Astrocyte of the spinal cord (primary cell): ENCODE measurements at places on chromosomes 12 and 14.

DNA sequence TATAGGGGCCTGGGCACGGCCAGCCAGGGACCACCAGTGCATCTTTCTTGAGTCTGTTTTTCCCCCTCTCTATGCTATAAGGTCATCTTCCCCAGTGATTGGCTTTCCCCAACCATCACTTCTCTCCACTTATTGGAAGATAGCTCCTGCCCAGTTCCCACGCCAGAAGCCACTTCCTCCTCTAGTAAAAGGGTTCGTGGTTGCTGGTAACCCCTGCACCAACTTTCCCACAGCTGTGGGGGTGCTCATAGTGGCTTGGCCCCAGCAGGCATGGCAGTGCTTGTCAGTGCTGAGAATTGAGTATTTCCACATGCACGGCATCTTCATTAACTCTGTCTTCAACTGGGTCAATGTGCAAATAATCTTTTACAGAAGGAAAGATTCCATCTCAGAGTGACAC, 215.4 kb downstream of the FOXN3 start:
- DNase-seq: no peak

- DNase-seq: peak; percentile 66
These were observed 19.2 kb downstream of the VPS37B start for GRCh38 chr12:122876731-122877130.

- DNase-seq: no peak
These were observed 44.1 kb upstream of the DYNC1H1 start for GRCh38 chr14:101920271-101920670.

DNA sequence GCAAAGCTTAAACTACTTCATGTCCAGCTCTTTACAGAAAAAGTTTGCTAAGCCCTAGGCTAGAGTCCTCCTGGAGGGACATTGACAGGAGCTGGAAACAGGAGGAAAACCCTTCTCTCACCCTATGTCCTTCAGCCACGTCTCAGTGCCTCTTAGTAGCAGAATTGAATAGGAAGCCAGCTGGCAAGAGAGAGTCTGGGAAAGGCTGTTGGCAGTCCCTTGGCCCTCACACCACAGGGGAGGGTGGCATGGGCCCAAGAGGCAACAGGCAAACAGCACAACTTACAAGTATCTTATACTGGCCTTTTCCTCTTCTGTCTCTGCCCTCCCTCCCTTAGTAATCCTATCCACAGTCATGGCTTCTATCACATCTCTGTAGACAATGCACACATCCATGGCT, 27.7 kb upstream of the DHRS2 start:
- no peak for DNase-seq

DNA sequence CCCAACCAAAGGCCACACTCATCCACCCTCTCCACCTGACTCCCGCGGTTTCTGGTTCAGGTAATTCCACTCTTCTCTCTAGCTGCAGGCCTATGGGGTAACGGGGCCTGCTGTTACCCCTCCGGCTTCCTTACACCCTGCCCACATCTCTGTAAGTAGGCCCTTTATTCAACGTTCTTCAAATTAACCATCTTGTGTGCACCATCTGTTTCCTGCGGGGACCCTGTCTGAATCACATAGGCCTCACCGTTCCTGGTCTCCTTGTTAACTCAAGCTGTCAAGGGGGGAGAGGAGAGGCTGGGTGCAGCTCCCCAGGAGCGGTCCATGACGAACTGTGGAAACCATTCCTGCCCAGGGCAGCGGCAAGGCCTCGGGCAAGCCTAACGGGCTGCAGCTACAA, 9.3 kb upstream of the DLK1 start:
- no peak for DNase-seq

DNA sequence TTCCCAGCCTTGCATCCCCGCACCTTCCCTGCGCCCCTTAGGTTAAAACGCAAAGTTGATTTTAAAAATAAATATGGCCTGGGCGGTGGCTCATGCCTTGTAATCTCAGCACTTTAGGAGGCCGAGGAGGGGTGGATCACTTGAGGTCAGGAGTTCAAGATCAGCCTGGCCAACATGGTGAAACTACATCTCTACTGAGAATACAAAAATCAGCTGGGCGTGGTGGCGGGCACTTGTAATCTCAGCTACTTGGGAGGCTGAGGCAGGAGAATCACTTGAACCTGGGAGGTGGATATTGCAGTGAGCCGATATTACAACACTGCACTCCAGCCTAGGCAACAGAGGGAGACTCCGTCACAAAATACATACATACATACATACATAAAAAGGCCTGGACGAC, 96.0 kb downstream of the GCH1 start:
- no peak for DNase-seq

DNA sequence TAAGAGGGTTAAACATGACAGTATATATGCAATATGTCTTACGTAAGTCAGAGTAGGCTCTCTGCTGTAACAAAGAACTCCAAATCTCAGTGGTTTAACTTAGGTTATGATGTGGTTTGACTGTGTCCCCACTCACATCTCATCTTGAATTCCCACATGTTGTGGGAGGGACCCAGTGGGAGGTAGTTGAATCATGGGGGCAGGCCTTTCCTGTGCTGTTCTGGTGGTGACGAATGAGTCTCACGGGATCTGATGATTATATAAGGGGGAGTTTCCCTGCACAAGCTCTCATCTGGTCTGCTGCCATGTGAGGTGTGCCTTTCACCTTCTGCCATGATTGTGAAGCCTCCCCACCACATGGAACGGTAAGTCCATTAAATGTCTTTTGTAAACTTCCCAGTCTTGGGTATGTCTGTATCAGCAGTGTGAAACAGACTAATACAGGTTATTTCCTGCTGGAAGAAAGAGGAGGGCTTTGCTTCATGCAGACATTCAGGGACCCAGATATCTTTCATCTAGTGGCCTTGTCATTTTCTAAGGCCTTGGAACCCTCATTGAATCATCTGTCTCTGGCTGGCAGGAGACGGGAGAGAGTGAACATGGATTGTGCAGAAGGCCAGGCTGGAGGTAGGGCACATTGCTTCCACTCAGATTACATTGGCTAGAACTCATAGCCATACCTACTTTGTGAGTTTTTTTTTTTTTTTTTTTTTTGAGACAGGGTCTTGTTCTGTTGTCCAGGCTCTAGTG, 96.1 kb downstream of the CRADD start:
- DNase-seq: peak; percentile 72

DNA sequence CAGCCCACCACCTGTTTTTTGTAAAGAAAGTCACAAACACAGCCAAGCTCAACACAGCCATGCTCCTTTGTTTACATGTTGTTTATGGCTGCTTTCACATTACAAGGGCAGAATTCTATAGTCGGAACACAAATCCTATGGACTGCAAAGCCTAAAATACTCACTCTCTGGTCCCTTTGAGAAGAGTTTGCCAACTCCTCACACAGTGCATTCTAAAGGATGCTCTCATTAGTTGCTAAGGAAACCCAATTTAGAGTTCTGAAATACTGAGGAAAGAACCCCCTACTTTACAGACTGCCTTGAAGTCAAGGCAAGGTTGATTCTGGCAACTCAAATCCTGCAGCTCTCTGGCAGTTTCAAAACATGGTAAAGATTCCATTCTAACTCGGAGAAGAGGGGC, 38.3 kb downstream of the DCP1B start:
- DNase-seq: no peak

DNA sequence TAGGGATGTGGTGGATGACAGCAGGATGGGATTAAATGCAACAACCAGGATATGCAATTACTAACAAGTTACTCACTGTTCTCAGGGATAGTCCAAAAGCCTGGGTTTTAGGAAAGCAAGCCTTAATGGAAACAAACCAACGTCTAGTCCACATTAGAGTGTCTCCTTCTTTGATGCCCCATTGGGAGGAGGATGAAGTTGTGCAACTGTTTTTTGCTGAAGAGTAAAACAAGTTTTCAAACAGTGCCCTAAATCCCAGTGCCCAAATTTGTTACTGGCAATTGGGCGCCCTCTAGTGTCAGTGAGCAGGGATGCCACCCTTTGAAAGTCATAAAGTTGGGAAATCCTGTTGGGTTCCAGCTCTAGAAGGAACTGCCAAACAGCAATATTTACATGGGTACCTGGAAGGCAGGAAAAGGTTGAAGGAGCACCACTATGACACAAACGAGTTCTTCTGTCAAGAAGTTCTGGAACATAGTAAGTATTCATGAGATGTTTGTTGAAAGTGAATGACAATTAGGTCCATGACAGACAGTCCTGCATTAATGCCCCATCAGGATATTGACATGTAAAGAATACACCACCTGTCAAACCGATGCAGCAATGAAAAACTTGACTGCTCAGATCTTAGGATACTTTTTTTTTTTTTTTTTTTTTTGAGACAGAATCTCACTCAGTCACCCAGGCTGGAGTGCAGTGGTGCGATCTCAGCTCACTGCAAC, 11.1 kb upstream of the DPF3 start:
- DNase-seq: peak; percentile 83

GRCh38 chr14:106586098-106586704, 1059.8 kb downstream of the TMEM121 start:
- DNase-seq: no peak

DNA sequence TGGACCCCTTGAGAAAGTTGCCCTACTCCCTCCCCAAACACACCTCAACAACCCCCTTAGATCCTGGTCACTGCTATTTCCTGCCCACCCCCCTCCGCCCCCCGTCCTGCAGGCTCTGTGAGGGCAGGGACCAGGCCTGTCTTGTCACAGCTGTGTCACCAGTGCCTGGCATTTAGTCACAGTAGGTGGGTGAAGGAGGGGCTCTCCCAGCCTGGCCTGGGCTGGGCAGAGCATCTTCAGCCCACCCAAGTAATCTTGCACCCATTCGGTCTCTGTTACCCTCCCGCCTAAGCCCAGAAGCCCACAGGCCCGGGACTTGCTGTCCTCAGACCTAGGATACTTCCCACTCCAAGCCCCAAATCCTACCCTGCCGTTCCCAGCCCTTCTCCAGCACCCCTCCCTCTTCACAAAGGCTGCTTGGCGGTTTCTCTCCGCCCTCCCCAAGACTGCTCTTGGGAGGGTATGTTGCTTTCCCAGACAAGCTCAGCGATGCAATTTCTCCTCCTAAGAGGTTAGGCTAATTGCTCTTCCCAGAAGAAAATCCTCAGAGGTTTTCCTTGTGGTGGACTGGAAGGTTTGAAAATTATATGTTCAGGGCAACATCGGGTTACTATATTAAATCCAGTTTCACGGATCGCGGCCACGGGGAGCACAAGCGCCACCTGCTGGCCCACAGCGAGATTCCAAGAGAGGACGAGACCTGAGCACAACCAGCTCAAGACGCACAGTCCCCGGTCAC, 50.8 kb upstream of the ZFP36L1 start:
- DNase-seq: peak; percentile 73

GRCh38 chr12:94333396-94333795, 126.3 kb downstream of the CEP83 start:
- no peak for DNase-seq

DNA sequence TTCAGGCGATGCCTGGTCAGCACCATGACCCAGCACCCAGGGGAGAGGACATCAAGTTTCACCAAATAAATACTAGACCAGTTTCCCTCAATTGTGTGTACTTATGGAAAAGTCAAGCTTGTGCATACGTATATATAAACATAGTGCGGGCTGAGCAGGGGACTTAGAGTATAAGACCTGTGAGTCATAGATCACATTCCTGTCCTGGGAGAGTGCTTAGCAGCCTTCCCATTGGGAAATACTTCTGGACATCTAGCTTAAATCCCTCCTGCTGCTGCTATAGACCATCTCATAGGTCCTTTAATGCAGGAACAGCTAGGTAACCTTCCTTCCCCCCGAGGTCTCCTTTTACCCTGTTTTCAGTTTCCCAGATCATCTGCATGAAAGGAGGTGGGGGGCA, 51.9 kb downstream of the PRMT8 start:
- no peak for DNase-seq

DNA sequence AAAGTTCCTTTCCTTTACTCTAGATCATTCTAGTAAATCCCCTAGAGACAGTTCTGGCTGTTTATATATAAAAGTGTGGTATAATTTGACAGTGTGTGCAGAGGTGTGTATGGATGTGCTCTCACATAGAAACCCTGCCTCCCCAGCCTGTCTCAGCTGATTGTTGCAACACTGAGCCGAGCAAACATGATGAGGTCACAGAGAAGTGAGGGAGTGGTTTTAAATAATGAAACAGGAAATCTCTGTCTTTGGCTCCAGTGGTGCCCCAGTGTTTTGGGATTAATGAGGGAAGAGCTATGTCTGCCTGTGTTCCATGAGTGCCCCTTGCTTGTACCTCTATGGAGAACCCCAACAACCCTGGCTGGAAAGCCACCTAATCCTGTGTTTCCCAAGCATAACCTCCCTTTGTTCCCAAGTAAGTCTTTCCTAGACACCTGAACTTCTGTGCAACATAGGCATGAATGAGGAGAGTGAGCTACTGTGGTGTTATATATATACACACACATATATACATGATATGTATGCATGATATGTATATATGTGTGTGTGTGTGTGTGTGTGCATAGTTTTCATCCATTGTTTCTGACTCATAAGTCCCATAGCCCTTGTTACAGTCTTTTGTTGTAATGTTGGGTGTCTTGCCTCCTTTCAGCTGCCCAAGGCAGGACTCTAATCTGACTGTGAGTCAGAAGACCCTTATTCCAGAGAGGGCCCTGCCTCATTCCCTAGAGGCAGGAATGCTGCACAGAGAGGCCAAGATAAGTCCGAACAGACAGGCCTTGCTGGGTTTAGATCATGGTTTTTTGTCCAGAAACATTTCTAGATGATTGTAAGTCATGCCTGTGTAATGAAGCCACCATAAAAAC, 18.0 kb downstream of the TRAF3 start:
- DNase-seq: peak; percentile 83

- DNase-seq: peak; percentile 55
These were observed 123.5 kb downstream of the CAPZA3 start for GRCh38 chr12:18861287-18861858.

GRCh38 chr14:93619176-93619793, 169.0 kb downstream of the PRIMA1 start:
- DNase-seq: peak; percentile 30

GRCh38 chr14:72419226-72419775, 474.6 kb downstream of the DPF3 start:
- no peak for DNase-seq

DNA sequence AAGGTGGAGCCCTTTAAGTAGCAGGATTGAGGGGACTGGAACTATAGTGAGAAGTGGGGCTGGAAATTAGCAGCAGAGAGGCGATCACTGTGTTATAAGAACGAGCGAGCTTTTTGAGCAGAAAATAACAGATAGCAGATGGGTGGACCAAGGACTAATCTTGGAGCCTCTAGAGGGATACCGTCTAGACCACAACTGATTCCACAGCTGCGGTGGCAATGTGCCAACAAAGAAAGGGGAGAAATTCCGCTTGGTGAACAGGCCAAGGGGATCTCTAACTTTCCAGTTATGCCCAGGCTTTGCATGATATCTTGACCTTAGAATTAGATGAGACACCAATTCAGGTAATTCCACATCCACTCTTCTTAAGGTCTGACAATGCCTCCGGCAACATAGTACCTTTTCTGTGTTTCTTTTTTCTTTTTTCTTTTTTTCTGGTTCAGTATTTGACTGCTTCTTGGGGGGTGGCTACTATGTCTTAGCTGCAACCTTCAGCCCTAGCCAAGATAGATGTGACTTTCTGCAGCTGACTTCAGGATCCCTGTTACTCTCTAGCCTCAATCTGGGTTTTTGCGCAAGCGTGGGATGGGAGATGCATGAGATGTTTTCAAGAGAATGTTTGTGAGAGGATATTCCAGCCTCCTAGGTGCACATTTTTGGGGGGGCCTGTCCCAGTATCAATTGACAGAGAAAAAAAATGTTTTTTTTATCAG, 143.4 kb upstream of the CPSF6 start:
- DNase-seq: no peak

GRCh38 chr14:41419709-41420108, 187.0 kb upstream of the LRFN5 start:
- DNase-seq: no peak

GRCh38 chr12:44459569-44459968, 416.5 kb downstream of the NELL2 start:
- DNase-seq: no peak
